Cerebellum (tissue), 4 donors: ENCODE measurements at places on chromosomes 6 and 20. TPM values are rescaled to one million over a fixed set of nuclear protein-coding genes. Genes with fewer than 3 reads are reported as not detected.

Gene OR2H2
- not detected for total RNA-seq

Gene BCAS1
- total RNA-seq: 6.1 TPM

Gene ARMC12
- 0.54 TPM for total RNA-seq

Gene PRDM1
- total RNA-seq: 0.45 TPM

Gene NDUFAF5
- total RNA-seq: 39.2 TPM

Gene RAET1G
- total RNA-seq: not detected

Gene TRIM40
- not detected for total RNA-seq

Gene HSPA1L
- total RNA-seq: 4.2 TPM

Gene SNX9
- total RNA-seq: 13.3 TPM

Gene ZC2HC1B
- not detected for total RNA-seq

Gene MAFB
- total RNA-seq: 4.0 TPM

DNA sequence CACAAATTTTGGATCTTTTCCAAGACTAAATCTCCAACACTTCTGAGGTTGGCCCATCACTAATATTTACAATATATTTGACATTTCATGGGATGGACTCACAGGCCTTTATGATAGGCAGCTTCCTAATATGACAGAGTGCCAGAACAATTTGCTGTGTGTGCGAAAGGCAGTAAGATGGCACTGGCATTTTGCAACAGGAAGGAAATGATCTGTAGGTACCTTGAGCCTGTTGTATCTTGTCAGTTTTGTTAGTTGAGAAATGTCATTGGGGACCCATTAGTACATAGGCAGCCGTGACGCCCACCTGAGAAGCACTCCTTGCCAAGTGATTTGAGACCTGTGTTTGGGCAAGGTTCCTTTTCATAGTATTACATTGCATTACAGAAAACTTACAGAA, 153.4 kb upstream of the HEY2 start:
- DNase-seq: no peak

DNA sequence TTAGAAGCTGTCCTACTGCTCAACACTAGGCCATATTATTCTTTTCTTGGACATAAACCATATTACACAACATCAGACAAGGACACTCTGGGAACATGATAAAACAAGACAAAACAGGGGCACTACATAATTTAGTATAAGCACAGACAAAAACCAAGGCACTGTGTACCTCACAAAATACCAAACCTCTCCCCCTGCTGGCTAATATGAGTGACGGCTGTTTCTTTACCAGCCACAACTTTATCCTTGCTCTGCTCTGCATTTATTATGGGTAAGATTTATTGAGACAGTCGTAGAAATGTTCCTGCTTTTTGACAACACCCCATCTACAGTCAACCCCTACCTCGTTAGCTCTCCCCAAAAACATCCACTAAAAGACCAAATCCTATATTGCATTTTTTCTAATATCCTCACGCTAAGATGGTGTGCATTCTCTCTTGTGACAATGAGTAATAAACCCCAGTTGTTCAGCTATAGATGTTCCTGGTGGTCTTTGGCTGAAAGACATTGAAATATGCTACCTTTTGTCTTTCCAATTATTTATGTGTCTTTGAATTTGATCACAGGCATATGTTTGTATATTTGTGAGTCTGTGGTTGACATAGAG, 23.8 kb upstream of the POLR1H start:
- no peak for DNase-seq

DNA sequence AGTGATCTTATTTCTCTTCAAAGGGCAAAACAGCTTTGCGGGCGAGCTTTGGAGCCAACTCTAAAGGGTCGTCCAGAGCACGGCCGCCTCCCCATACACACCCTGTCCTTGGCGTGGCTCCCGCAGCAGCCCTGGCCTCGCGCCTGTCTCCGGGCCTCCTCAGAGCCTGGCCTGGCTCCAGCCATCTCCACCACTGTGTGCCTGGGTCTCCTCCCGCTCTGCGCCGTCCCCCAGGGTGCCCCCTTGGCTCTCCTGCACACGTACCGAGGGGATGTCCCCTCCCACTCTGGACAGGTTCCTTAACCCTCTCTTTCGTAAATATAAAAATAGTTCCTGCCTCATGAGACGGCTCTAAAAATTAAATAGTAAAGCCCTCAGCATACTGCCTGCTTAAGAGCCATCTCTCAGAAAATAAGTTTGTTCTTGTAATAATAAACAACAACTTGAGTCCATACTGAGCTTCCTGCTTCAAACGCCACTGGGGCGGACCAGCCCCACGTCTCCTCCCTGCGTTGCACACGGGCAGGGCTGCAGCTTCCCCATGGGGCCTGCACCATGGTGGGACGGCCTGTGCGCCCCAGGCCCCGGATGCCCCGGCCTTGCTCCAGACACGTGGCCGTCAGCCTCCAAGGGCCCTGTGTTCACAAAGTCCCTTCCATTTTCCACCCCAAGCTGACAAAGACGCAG, 226.2 kb downstream of the TTLL2 start:
- DNase-seq: peak; percentile 25

- no peak for DNase-seq
Measured at GRCh38 chr6:43273707-43274106, 24.4 kb upstream of the SLC22A7 start.

GRCh38 chr6:391559-392440, at the start of gene IRF4:
TSS of gene IRF4 (plus strand) at chr6:391752. CDS start at chr6:393153, 1,401 bp downstream.
- no peak for DNase-seq

- no peak for DNase-seq
Measured at GRCh38 chr6:71301546-71301945, 12.9 kb downstream of the OGFRL1 start.

DNA sequence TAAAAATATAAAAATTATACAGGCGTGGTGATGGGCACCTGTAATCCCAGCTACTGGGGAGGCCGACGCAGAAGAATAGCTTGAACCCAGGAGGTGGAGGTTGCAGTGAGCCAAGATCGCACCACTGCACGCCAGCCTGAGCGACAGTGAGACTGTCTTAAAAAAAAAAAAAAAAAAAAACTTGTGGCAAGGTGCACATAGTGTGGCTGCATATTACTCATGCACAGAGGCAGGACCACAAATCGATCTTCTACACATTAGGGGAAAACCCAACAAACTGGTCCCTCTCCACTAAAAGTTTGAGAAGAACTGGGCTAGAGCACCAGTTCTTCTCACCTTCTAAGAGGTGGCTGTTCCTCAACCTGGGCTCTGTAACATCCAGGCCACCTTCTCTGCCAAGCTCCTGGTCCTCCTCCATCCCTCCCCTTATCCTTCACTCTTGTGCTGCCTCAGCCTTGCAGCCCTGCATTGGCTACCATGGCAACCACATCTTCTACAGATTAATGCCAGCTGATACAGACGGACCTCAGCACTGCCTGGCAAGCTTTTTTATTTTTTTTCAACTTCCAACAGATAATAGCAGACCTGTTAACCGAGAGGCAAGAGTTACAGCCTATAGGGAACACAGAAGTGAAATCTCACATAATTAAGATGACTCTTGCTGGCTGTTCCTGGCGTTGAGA, 88.0 kb downstream of the ATP9A start:
- no peak for DNase-seq

- DNase-seq: no peak
Measured at GRCh38 chr6:144543006-144543871, 258.1 kb downstream of the UTRN start.

DNA sequence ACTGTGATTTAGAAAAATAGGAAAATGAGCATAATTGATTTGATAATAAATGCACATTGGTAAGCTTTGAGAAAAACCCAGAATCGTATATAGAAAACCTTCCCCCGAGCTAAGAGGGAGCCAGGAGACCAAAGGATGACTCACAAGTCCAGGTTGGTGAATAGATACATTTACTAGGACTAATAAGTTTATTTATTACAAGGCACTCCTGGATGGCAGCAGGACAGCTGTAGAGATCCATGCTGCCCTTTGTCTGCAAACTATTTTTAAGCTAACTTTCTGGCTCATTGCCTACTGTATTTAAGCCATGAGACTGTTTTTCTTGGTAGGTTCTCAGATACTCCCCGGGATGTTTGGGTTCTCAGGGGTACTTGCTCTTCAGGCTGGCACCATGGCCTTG, 13.4 kb downstream of the CASP8AP2 start:
- DNase-seq: no peak

DNA sequence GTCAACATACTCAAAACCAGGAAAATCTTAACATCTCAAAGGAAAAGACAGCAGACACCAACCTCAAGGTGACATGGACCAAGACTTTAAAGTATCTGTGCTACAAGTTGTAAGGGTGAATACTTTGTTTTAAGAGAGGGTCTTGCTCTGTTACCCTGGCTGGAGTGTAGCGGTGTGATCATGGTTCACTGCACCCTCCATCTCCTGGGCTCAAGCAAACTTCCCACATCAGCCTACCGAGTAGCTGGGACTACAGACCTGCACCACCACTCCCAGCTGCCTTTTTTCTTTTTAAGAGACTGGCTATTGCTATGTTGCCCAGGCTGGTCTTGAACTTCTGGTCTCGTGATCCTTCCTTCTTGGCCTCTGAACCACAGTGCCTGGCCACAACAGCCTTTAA, 9.7 kb downstream of the AMD1 start:
- no peak for DNase-seq

DNA sequence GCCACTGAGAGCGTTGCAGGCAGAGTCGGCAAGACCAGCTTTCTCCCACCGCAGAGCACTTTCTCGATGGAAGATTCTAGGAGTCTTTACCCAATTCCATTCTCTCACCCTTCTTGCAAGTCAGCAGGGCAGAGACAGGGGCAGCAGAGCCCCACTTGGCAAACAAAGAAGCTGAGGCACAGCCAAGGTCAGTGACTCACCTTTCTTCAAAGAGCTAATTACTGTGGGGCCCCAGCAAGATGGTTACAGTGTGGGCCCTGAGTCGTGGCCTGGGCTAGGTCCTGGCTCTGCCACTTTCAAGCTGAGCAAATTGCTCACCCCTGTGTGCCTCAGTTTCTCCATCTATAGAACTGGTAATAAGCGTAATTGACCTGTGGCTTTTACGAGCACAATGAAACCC, 277.0 kb downstream of the PREX1 start:
- DNase-seq: no peak

- no peak for DNase-seq
Measured at GRCh38 chr6:101851911-101852310, 458.4 kb downstream of the GRIK2 start.

DNA sequence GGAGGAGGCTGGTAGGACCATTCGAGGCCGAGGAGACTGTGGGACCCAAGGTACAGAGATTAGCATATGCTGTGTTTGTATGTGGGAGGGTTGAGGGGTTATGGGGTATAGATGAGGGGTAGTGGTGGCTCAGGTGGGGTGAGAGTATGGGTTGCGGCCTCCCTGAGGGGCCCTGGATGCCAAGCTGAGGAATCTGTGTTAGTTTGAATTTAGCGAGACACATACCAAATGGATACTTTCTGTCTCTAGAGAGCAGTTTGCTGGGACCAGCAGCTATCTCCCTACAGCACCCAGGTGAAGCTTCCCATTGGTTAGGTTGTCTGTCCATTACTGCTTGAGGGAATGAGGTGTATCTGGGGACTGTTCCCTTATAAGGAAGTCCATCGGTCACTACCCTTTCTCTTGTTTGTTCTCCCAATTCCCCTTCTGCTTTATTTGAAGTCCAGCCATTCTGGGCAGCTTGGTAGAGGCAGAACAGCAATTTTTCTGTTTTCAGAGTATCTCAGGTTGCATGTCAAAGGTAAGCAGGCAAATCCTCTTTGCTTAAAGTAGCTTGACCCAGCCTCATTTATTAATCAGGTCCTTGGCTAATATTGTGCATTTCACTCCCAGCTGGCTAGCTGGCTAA, 15.2 kb downstream of the CHMP4B start:
- no peak for DNase-seq

- DNase-seq: peak; percentile 52
Measured at GRCh38 chr6:89597988-89598387, 40.6 kb downstream of the LYRM2 start.

DNA sequence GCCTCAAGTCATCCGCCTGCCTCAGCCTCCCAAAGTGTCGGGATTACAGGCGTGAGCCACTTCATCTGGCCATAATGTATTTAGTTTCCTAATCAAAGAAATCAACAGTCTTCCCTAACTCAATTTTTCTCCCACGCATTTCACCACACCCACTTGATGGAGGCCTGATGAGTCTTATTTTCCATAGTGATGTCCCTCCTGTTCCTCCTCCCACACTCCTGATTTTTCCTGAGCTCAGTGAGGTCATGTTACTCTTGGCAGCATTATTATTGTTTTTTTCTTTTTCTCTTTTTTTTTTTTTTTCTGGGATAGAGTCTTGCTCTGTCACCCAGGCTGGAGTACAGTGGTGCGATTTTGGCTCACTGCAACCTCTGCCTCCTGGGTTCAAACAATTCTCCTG, 8.9 kb downstream of the ABRACL start:
- no peak for DNase-seq

DNA sequence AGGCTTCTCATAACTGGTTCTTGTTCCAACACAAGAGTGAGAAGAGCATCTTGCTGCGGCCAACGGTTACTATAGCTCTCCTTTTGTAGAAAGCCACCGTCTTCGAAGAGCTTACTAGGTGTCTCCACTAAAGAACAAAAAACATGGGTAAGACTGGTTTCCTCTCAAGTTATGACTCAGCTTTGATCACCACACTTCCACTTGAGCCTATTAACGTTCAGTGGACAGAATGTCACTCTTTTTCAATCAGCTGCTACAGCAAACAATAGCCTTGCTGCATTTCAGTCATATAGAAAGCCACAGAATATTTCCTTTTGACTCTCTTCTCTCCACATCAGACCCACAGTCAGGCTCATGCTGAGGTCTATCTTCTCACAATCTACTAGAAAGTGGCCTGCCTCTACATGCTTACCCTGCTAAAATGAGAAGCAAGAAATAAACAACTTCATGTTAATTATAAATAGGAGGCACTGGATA, 243.5 kb upstream of the PREP start:
- no peak for DNase-seq

DNA sequence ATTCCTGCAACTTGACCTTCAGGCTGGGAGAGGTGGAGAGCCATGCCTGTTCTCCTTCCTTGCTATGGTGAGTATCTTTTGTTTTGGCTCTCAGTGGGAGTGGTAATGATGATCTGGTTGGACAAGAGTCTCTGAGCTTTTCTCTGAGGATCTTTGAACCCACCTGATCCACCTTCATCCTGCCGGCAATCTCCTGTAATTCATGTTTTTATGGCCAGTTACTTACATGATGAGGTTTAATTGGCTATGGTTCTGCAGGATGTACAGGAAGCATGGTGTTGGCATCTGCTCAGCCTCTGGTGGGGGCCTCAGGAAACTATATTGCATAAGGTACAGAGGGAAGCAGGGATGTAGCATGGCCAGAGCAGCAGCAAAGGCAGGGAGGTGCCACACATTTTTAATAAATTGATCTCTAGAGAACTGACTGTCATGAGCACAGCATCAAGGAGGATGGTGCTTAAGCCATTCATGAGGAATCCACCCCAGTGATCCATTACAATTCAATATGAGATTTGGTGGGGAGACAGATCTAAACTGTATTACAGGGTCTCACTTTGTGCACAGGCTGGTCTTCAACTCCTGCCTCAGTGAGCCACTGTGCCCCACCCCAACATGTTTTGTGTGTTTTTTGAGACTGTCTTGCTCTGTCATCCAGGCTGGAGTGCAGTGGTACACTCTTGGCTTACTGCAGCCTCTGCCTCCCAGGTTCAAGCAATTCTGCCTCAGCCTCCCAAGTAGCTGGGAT, 10.0 kb downstream of the HSPA1B start:
- no peak for DNase-seq

- DNase-seq: no peak
Measured at GRCh38 chr6:84811351-84811750, 47.0 kb upstream of the TBX18 start.

GRCh38 chr6:158313989-158314388, 1.7 kb downstream of the TULP4 start:
- no peak for DNase-seq
